ENCODE measurements at places on chromosomes 12 and 14. TPM values are rescaled to one million over a fixed set of nuclear protein-coding genes. Genes with fewer than 3 reads are reported as not detected.

GRCh38 chr14:101755591-101756324, 5.8 kb upstream of the PPP2R5C start:
- DNase-seq, result no peak

GRCh38 chr14:38089123-38089522, 118.6 kb upstream of the SSTR1 start:
- no peak for DNase-seq

DNA sequence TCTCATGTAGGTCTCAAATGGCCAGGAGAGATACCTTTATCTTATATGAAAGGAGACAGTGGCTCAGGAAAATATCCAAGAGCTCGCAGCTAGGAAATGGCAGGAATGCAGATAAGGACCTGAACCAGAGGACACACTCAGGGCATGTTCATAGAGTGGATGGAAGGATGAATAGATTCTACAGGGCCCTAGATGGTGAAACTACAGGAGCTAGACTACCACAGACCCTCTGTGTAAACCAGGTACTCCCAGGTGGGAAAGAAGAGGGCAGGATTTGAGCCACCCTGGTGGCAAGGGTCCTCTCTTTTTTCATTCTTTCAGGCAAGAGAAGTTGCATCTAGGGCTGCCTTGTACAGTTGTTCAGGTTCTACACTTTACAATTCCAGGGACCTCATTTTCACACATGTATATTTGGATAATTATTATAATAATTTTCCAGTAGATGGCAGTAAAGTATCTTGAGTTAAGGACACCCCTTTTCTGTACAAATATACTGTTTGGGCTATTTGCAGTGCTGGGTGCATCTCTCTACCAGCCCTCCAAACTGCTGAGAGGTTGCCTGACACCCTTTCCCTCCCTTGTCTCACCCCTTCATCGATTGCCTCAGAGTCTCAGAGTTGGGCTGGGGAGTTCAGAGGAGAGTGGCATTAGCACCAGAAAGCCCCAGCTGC, 10.5 kb upstream of the ZDHHC22 start:
- DNase-seq, result peak; percentile 30

- DNase-seq, result peak; percentile 84
These were observed 115.6 kb downstream of the DIP2B start for GRCh38 chr12:50620109-50620977.

GRCh38 chr14:25588751-25589150, 538.8 kb upstream of the STXBP6 start:
- no peak for DNase-seq

DNA sequence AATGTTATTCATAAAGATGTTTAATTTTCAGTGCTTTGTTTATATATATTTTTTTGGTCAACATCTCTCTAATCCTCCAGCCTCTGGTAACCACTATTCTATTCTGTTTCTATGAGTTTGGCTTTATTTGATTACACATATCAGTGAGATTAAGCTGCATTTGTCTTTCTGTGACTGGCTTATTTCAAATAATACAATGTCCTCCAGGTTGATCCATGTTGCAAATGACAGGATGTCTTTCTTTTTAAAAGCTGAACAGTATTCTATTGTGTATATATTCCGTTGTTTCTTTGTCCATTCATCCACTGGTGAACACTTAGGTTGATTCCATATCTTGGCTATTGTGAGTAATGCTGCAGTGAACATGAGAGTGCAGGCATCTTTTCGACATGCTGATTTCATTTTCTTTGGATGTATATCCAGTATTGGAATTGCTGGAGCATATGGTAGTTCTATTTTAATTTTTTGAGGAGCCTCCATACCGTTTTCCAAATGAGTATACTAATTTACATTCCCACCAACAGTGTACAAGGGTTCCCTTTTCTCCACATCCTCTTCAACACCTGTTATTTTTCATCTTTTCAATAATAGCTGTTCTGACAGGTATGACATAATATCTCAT, 142.4 kb downstream of the PRKCH start:
- DNase-seq, result no peak

DNA sequence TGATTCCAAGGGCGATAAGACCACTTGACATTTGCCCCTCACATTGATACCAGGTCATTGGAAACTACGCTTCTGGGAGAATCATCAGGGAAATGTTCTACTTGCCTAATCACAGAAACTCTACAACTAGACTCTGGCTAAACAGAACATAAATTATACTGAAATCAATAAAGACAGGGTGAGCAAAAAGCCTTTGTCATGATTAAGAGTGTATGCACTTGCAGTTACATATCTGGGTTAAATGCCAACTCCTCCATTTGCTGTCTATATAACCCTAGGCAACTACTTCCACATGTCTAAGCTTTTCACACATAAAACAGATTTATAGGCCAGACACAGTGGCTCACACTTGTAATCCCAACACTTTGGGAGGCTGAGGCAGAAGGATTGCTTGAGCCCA, 125.7 kb downstream of the PHLDA1 start:
- DNase-seq, result no peak

- DNase-seq, result peak; percentile 15
These were observed 32.0 kb upstream of the LMNTD1 start for GRCh38 chr12:25585021-25585523.

DNA sequence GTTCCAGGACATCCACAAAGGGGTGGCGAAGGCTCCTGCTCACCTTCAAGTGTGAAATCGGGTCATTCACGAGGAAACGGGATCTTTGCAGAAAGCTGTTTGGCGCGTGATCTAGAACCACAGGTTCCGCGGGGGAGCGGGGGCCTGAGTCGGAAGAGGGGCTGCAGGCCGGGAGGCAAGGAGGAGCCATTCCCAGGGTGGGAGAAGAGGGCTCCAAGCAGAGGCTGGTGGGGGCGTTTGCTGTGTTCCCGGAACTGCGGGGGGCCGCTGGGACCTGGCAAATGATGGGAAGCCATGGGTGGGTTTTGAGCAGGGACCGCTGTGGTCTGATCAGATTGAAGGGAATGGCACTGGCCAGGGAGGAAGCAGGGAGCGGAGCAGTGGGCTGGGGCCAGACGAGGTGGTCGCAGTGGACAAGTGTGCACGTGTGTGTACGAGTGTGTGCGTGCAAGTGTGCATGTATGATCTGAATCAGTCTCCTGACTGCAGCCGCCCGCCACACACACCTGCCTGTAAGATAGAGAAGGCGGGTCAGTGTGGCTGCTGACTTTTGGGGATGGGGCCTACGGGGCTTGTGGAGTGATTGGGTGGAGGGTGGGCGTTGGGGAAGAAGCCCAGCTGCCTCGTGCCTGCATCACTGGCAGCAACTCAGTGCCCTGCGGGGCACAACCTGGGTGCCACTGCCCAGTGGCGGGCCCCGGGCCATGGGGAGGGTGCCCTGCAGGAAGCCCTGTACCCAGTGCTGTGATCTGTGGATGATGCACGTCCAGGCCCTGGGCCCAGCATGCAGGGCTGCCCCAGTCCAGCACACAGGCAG, 141.9 kb downstream of the KIF26A start:
- DNase-seq, result no peak

INSM2 gene
- total RNA-seq, result not detected

FERMT2 gene
- total RNA-seq, result 84.1 TPM

ACRBP gene
- not detected for total RNA-seq

PRPF40B gene
- total RNA-seq, result 4.0 TPM

All from RPMI7951 (cell line).